Activated CD8-positive, alpha-beta memory T cell treated with anti-CD3 and anti-CD28 coated beads for 1 hour (primary cell): ENCODE measurements at places on chromosomes 13 and 19.

GRCh38 chr13:79483086-79483706, 2.2 kb downstream of the NDFIP2 start:
- no peak for DNase-seq

- no peak for DNase-seq
These were observed 117.6 kb downstream of the GGACT start for GRCh38 chr13:100470866-100471505.

DNA sequence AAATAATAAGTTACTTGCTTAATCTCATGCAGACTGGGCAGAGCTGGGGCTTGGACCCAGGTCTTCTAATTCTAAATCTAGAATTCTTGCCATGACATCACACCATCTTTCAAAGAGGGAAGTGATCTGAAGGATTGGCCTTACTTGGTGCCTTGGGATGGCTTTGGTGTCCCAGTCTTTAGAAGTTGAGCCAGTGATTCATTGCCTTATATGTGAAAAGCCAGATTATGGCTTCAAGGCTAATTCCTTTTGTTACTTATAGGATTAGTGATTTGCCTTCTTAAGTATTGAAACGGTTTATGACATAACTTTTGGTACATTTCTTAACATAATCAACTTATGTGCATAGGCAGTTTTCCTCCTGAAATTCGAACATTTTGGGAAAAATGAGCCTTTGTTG, 14.9 kb downstream of the COG3 start:
- no peak for DNase-seq

- no peak for DNase-seq
These were observed 116.8 kb downstream of the FOXO1 start for GRCh38 chr13:40549500-40550094.

DNA sequence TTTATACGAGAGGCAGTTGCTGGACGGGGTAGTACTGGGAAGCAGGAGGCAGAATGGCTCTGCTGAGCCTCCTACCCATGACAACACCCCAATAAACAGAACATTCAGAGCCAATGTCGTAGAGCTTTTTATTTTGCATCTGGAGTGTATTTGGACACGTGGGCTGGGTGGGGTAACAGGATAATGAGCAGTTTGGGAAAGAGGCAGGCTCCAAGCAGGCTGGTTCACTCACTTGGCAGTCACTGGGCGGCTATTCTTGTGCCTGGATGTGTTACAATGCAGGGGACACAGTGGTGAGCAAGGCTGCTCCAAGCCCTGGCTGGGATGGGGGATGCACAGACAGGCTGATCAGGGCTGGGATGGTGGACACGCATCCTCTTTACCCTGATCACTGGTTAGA, 9.5 kb downstream of the ACTMAP start:
- DNase-seq, result no peak

- no peak for DNase-seq
These were observed 155.0 kb upstream of the SERP2 start for GRCh38 chr13:44218501-44219240.

GRCh38 chr13:60026286-60026685, 137.4 kb downstream of the DIAPH3 start:
- DNase-seq, result no peak

DNA sequence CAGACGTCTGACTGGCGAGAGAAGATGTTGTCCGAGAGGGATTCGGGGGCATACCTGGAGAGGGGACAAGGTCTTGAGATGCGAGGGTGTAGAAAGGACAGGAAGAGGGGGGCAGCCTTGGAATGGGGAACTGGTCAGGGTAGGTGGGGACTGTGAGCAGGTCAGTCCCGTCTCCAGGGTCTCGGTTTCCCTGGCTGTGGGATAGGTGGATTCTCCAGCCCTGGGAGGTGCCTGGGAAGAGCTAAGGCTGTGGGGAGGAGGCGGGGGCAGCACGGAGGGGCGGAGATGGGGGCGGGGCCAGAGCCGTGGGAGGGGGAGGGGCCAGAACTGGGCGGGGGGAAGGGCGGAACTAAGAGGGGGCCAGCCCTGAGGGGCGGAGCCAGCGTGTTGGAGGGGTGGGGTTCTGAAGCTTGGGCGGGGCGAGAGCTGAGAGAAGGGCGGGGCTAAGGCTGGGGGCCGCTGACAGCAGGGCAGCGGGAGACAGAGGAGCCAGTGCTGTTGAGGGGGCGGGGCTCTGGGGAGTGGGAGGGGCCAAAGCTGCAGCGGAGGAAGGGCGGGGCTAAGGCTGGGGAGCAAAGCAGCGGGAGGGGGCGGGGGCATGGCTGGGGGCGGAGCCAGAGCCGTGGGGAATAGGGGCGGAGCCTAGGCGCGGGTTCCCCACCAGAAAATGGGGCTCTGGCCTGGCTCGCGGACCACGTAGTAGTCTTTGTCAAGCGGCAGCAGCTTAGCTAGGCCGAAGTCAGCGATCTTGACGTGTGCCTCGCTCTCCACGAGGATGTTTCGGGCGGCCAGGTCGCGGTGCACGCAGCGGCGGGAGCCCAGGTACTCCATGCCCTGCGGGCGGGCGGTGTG, 9.5 kb upstream of the INSL3 start:
- DNase-seq, result peak; percentile 17

DNA sequence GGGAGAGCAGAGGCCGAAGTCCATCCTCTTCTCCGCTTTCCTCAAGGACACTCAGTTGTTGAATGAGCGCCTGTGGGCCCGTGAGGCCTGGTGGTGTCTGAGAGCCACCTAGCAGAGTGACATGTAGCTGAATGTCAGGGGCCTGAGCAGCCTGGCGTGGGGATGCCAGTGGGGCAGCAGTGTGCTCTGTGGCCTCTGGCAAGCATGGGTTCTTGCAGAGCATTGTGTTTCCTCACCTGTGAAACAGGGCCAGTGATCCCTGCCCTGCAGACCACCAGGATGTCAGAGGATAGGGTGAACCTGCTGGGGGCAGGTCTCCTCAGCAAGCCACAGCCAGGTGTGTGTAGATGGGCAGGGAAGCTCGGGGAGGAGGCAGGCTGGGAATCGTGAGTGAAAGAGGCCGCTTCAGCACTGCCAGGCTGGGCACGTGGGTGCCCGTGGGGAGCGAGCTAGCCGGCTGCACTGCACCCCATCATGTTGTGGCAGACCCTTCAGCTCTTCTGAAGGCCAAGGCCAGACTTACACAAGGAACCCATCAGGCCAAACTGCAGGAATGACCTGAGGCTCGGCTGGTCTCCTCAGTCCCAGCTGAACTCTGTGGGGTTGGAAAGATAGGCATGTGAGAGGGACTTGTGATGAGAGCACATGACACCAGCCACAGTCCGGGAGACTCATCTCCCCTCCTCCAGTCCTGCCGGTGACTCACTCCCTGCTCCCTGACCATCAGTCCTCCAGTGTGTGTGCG, 5.0 kb downstream of the PPP1R37 start:
- no peak for DNase-seq

DNA sequence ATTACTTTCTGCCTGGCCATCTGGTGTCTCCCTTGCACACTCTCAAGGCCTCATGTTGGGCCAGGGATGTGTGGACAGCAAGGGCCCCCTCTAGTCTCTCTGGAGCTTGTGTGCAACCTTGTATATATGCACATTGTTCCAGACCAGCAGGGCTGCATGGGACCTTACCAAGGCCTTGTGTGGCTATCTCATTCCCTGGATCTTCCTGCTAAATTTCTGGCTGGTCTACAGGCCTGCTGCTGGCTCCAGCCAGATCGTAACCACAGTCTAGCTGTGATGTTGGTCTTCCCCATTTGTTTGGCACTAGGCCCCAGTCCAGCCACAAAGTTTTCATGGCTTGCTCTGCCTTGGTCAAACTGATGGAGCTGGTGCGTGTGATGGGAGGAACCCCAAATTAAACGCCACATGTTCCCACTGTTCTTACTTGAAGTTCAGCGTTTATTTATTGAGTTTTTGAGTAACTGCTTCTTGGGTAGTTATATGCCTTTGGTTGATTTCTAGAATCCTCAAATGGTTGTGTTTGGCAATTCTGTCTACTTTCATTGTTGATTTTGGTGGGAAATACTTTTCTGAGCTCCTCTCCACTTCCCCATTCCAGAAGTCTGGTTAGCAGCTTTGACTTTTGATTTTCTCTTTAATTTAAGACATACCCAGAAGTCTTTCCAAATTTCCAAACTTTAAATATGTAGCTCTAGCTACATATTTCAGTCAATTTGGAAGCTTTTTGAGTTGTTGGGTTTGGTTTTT, 56.4 kb downstream of the SIPA1L3 start:
- no peak for DNase-seq

DNA sequence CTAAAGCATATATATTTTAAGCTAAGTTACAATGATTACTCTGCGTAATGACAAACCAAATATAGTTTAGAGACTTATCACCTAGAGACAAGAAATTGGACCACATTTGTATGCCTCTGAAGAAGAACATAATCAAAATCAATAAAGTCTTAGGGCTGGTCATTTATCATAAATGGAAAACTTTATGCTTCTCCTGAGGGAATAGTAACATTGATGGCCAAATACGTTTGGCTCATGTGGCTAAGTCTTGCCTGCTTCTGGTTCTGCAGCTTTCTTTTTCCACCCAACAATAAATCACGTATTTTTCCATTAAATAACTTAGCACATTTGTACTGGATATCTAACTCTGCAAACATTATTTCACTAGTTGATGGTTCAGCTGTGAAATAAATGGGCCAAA, 458.4 kb downstream of the SLITRK1 start:
- no peak for DNase-seq

DNA sequence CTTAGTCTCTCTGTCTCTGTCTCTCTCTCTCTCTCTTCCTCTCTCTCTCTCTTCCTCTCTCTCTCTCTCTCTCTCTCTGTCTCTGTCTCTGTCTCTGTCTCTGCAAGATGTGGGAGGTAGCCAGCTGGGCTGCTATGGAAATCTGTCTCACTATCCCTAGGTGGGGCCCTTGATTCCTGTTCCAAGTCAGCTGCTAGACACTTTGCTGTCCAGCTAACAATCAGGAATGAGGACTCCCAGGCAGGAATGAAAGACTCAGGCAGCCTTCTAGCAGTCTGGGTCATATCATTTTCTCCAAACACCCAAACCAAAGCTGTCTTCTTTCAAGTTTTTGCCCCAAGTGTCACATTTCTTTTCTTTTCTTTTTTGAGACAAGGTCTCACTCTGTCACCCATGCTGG, 23.2 kb downstream of the CATSPERD start:
- DNase-seq, result no peak

DNA sequence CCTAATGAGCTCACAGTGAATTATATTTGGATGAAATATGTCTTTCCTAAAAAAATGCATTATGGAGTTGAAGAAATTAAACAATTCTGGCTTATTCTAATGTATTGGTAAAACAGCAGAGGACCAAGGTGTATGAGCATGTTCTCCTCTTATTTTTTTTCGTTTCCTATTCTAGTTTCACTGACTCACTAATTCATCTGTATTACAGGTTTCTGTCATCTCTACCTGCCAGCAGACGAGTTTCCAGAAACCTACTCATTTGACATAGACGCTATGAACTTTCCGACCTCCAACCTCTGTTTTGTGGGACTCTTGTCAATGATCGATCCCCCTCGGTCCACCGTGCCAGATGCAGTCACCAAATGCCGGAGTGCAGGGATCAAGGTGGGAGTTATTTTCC, 20.3 kb downstream of the ATP12A start:
- DNase-seq, result no peak

DNA sequence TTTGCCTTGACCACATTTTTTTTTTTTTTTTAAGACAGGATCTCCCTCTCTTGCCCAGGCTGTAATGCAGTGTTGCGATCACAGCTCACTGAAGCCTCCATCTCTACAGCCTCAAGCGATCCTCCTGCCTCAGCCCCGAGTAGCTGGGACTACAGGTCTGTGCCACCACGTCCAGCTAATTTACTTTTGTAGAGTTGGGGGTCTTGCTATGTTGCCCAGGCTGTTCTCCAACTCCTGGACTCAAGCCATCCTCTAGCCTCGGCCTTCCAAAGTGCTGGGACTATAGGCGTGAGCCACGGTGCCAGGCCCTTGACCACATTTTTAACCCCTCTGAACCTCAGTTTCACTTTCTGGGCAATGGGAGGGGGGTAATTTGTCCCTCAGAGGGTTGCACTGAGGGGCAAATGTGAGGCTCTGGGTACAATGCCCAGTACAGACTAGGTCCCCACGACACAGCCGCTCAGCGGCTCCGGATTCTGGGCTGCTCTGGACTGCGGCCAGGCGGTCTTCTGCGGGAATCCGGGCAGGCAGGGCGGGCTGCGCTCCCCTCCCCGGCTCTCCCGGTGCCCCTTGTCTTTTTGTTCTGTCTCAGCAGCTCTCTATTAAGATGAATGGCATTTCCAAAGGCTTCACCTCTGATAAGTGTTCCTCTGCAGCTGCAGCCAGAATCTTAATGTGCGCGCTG, 3.8 kb upstream of the ALOX5AP start:
- DNase-seq, result no peak

DNA sequence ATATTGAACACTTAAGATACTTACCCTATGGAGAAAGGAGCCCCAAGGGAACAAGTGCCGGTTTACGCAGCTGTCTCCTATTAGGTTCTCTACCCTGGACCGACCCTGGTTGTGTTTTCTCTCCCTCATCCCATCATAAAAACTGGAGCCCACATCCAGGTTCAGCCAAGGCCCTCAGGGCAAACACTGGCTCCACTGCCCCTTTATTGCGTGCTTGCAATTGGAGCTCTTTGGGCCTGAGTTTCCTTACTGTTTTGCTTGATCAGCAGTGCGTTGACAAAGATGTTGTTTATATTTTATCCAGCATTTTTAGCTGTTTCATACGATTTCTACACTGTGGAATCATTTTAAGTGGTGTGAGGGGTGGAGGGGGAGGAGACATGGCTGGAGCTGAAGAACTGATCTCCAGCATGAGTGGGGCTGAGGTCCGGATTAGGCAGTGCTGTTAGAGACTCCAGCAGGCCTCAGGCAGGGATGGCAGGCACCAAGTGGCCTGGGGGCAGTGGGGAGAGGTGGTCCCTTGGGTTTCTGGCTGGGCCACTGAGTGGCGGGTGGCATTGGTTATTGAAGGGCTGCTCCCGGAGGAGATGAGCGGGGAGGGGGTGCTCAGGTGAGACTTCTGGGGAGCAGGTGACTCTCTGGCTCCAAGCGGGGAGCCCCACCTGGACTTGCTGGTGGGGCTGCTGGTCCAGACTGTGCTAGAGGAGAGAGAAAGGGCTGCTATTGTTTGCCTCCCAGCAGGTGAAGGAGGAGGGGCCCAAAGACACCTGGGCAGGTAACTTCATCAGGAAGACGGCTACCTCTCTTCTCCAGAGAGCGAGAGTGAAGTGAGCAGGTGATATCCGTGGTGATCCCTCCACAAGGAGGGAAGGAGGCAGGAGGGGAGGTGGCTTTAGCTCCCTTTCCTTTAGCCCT, 62.4 kb upstream of the RNF113B start:
- no peak for DNase-seq

DNA sequence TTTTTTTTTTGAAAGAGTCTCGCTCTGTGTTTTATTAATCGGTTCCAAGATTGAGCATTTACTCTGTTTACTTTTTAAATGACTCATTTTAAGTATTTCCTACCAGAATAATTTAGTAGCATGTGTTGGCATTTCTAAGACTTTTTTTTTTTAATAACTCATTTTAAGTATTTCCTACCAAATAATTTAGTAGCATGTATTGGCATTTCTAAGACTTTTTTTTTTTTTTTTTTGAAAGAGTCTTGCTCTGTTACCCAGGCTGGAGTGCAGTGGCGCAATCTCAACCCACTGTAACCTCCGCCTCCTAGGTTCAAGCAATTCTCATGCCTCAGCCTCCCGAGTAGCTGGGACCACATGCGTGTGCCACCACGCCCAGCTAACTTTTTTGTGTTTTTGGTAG, 13.1 kb downstream of the SETDB2 start:
- no peak for DNase-seq

GRCh38 chr13:43728421-43728820, 58.4 kb downstream of the ENOX1 start:
- DNase-seq, result no peak
